ENCODE measurements at places on chromosomes 3 and 15.

DNA sequence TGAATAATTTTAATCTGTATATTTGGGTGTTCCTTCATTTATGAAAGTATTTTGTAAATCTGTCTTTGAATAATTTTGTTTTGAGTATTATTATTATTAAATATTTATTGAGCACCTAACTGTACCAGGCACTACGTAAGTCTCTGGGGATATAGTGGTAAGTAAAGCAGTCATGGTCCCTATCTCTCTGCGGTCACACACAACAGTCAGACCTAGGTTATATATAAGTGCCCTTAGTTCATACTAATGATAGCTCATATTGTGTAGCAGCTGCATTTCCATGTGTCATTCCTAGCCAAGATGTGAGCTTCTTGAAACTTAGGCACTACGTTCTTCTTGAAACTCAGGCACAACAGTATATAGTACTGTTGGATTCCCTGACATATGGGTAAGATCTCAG lies 12.4 kb downstream of the NKTR start:
- no peak for DNase-seq

GRCh38 chr3:177426878-177427495 lies 229.7 kb upstream of the TBL1XR1 start:
- DNase-seq: no peak

DNA sequence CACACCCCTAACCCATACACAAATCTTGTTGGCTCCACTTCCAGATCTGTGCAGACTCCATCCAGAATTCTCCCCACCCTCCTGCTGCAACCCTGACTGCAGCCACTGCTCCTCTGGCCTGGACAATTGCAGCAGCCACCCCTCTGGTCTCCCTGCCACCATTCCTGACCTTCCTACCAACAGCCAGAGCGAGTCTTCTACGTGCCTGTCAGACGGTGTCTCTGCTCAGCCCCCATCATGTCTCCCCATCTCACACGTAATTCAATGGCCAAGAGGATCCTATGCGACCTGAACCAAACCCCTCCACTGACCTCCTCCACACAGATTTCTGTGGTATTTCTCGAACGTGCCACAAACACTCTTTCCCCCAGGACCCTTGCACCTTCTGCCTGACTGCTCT lies 103.3 kb downstream of the TPRA1 start:
- DNase-seq: no peak

DNA sequence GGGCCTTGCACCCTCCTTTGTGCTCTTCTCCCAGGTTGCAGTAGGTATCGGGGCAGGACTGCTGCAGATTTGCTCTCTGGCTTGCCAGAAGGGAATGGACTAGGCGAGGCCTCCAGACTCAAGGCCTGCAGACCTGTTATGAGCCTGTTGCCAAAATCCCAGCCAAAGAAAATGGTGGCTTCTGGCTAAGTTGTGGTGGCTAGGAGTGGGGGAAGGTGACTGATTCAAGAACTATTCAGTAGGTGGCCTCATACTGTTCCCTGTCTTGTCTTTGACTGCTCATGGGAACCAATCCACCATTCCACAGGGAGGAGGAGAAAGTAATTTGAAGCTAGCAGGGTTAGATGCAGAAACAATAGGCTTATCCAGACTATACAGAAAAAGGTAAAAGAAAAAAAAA lies 380.4 kb upstream of the PROK2 start:
- DNase-seq: no peak

- no peak for DNase-seq
Measured at GRCh38 chr3:14946236-14946635, 1.1 kb upstream of the NR2C2 start.

DNA sequence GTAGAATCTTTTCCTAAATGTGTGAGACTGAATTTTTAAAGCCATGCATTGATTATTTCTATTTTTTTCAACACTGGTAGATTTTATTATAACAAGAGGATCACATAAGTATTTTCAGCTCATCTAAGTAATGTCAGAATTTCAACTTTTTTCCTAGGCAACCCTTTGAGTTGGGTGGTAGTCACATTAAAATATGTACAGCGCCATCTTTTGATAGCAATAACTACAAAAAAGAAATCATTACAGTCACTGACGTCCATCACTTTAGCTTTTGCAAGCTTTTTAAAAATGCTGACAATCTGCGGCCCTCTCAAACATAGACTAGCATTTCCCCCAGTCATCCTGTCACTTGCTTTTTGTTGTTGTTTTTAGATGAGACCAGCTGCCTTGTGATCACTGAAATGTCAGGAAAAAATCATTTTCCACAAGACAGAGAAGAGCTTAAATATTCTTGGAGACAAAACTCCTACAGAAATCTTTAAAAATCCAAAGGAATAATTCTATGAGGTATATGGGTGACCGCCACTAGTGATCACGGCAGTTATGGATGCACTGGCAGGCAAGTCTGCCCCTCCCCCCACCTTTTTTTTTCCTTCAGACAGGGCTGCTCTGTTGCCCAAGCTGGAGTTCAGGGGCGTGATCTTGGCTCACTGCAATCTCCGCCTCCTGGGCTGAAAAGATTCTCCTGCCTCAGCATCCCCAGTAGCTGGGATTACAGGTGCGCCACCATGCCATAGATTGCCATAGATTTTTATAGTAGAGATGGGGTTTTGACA lies 384.0 kb upstream of the KCNMB2 start:
- no peak for DNase-seq

DNA sequence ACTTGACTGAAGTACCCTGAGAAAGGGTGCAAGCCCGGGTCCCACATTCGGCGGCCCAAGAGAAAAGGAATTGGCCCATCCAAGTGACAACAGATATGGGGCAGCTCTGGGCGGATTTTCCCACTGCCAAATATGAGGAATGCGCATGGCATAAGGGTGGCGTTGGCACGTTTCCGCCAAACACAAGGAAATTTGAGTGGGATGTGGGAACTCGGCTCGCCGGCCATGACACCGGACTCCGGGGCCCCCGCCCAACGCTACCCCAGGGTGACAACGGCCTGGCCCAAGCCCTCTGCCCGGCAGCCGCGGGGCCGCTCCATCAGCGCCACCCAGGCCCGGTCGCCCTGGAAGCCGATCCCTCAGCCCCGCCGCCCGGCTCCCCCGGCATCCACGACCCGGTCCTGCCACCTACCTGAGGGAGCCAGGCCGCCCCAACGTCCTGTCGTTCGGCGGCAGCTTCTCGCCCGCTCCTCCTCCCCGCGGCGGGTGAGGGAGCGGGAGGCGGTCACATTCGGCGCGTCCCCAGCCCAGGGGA lies 449 bp downstream of the RAF1 start:
- DNase-seq: no peak

DNA sequence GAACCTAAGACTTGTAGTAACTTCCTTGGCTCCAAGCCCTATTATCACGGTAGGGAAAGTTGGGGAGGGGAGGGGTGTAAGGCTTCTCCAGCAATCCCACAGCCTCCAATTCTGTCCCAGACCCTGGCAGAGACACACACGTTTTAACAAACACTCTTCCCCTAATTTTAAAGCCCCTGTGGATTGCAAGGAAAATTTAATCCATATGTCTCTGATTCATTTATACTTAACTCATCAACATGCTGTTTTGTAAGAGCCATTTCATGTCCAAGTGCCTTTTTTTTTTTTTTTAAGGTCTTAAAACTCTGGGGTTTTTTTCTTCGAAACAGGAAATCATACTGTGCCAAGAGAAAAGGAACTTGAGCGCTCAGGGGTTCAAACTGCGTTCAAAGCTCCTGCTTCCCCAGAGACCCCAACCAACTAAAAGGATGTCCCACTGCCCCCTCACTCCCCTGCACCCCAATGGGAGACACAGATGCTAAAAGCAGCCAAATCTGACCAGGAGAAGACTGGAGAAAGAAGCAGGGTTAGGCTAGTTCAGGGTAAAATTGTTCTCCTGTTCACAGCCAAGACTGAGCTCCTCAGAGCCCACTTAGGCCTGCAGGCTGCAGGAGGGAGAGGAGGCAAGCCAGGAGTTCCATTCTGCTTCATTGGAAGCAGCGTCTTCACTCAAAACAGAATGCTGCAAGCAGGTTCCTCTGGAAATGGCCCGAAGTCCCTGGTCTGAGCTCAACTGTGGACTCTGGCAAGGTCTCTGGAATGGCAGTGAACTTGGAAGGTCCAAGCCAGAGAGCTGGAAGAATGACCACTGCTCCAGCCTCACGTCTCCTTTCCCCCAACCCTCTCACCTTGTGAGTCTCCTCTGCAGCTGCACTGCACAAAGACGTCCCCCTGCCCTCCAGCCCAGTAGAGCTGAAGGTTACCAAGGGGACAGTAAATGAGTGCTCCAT lies 172.5 kb downstream of the NTRK3 start:
- DNase-seq: peak; percentile 78

DNA sequence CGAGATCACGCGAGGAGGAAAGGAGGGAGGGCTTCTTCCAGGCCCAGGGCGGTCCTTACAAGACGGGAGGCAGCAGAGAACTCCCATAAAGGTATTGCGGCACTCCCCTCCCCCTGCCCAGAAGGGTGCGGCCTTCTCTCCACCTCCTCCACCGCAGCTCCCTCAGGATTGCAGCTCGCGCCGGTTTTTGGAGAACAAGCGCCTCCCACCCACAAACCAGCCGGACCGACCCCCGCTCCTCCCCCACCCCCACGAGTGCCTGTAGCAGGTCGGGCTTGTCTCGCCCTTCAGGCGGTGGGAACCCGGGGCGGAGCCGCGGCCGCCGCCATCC lies 1.1 kb upstream of the SETD5 start:
- no peak for DNase-seq

DNA sequence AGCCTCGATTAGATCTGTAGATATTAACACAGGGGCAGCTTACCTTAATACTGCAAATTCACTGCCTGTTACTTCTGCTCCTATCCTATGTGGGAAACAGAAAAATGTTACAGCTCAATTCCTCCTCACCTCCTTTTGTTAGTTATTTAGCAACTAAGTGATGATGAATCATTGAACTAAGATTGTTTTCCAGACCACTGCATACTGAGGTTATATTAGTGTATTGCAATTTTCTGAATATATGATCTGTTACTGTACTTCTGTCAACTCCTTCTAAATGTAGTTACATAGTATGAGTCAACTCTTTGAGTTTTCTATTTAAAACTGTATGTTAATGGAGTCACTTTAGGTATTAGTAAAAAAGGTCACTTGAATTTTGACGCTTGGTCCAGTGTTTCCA lies 331.5 kb upstream of the SLCO3A1 start:
- DNase-seq: no peak

GRCh38 chr3:73511571-73512525 lies 112.9 kb downstream of the PDZRN3 start:
- peak; percentile 58 for DNase-seq

DNA sequence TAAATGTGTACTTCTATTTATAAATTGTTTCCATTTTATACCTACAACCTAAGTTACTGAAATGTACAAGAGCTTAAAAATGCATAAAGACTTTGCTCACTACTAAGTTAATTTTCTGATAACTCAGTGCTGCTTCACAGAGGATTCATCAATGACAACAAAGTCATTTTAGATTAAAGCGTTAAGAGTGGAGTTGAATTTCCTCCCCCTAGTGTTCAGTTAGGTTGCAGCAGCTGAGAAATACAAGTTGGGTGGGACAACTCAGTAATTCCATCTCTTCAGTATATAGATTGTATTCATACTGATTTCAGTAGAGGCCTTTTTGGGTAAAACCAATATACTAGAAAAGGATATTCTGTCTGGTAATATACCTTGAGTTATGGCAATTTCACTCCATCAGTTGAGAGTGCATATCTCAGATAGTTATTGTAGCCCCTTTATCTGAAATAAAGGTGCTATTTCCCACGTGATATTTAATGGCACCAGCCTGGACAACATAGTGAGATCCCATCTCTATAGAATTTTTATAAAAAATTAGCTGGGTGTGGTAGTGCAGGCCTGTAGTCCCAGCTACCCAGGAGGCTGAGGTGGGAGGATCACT lies 6.9 kb upstream of the RPL35A start:
- no peak for DNase-seq

- DNase-seq: no peak
Measured at GRCh38 chr3:171266034-171266739, 194.0 kb downstream of the TNIK start.

DNA sequence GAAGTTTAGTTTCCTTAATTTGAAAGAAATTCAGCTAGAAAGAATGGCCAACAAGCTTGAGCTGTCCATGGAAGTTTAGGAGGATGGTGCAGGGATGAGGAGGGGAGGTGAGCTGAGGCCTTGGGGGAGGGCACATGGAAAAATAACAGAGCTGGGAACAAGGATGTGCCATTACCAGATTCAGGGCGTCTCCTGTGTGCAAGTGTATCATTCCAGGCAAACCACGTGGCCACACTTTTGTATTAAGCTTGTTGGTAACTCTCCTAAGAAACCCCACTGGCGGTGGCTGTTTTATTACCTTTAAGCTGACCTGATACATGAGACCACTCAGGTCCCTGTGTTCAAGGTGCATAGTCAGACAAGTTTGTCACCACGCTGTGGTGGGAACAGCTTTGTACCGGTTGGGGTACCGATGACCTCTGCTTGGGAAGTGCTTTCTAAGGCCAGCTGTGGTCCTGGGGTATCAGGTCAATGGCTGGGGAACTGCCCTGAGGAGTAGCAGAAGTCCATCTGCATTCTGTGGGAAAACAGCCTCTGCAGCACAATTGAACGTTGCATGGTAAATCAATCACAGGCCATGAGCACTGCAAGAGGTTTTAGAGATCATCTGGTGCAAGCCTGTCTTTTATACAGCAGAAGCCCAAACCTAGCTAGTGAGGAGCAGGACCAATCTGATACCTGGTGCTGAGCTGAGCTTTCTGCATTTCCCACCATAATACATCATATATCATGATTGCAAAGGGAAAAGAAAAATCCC lies 235.5 kb downstream of the THSD4 start:
- no peak for DNase-seq

GRCh38 chr15:33161209-33161608 lies 33.3 kb downstream of the FMN1 start:
- DNase-seq: no peak

GRCh38 chr15:89119489-89120478 lies 31.5 kb downstream of the ABHD2 start:
- no peak for DNase-seq

DNA sequence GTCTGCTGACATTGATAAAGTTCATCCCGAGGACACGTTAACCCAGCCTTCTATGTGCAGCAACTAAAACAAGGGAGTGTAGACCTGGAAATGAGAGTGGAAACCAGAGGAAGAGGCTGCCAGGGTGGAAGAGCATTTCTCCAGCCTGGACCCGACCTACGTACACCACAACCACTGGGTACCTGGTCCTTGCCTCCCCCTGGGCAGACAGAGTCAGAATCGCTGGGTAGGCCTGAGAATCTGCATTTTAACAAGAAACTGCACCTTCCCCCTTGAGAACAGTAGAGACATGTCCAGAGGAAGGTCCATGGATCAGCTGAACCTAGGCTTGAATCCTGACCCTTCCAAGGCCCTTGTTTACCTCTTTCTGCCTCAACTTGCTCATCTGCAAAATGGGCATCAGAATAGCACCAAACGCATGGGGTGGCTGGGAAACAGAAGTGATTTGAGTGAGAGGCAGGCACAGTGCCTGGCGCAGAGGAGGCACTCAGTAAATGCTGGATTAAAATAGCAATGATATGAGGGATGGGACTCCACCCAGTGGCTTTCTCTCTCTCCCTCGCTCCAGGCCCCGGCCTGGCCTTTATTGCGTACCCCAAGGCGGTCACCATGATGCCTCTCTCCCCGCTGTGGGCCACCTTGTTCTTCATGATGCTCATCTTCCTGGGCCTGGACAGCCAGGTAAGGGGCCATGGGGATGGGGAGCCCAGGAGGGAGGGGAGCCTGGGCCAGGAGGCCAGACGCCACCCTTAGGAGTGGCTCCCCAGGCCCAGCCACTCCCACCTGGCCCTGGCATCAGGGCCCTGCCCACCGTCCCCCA lies 66.9 kb upstream of the SLC6A1 start:
- DNase-seq: no peak

- no peak for DNase-seq
Measured at GRCh38 chr15:84790676-84791075, 26.5 kb upstream of the ALPK3 start.

- no peak for DNase-seq
Measured at GRCh38 chr15:91940496-91941381, 87.2 kb downstream of the SLCO3A1 start.

GRCh38 chr15:39243396-39243795 lies 337.5 kb upstream of the THBS1 start:
- DNase-seq: no peak
